ENCODE measurements at places on chromosomes 3 and 15.

DNA sequence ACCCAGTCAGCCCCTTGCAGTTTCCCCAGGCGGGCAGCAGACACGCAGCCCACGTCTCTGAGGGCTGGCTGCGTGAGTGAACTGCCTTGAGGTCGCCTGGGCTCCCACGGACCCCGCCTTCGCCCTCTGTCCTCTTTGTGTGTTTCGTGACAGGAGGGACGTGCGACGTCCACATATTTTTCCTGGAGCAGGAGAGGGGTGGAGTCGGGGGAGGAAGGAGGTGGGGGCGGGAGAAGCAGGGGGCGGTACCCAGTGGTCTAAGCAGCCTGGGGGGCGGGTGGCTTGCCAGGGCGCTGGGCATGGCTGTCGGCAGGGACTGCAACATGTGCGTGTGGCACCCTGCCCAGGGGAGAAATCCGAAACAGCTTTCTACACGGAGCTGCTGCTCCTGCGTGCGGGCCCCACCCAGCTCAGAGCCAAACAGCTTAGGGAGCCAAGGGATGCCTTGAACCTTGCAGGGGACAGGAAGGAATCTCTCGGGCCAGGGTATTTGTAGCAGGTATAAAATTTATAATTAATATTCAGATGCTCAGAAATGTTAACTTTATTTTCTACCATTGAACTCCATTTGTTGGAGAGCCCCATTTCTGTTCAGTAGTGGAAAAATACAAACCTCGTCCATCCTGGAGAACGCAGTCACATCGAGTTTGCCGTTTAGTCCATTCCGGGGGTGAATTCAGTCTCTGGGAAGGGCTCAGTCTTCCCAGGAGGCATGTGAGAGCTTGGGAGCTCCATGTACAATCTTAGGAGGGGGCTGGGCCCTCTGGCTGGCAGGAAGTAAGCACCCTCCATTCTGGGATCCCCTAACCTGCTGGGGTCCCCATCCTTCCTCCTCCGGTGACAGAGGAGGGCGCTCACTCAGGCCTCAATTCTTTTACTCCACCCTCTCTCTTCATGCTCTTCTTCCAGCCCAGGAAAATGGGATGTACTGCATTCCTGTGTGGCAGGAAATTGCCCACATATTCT lies 79.1 kb upstream of the MEF2A start:
- DNase-seq, result peak; percentile 64

GRCh38 chr15:63163217-63163616 lies 5.9 kb upstream of the RPS27L start:
- DNase-seq, result no peak

DNA sequence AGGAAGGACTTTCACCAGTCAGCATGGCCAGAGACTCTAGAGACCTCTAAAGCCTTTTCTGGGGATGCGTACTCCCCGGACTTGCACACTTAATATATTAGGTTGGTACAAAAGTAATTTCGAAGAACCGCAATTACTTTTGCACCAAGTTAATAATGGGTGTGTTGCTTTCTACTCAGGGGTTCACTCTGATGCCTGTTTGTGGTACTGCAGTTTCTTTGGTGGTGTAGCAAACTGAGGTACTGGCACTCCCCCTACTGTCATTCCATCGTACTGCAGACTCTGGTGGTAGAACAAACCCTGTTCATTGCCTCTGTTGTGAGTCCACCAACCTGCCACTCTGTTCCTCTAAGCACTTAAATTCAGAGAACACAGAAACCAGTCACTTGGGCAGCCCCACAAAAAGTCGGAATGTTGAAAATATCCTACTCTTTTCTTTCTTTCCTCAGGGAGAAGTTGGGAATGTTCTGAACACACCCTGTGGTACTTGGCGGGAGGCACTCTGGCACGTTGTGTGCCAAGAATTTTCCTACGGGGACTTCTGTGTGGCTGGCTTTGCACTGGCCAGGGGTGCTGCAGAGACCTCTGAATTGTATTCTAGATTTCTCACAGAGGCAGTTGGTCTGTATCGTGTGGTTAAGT lies 46.3 kb downstream of the GABRG3 start:
- DNase-seq, result peak; percentile 76

DNA sequence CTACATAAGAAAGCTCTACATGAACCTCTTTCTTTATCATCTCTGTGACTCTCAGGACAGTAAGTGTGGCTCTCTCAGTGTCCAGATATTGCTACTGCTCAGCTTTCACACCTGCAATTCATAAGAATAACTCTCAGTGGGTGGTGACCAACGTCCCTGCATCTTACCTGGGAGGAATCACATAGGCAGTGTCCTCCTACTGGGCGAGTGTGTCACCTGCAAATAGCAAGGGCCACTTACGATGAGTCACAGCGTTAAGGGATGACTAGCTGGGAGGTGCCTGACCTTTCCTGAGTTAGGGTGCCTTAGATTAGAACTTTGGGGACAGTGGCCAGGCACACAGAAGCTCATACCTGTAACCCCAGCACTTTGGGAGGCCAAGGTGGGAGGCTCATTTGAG lies 90.8 kb upstream of the C3orf80 start:
- DNase-seq, result no peak

DNA sequence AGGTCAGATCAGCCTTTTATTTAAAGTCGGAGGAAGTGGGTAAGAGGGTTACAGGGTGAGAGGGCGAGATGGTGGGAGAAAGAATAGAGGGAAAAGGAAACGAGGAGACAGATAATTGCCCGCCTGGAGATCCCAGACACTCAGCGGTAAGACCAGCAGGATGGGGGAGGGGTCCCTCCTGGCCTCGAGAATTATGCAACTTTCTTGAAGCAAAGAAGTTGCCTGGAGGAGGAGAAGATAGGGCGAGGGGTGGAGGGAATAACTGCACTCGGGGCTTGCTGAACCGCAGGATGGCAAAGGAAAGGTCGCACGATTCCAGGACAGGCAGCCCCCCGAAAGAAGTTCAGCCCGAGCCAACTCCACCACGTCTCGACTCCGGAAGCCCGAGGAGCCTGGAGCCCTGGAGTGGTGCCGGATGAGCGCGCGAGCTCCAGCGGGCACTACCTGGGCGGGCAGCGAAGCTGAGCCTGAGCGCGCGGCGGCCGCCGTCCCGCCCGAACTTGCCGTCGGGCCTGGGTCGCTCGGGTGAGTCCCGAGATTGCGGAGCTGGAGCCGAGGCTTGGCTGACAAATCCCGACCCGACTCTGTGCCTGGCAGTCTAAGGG lies 402 bp downstream of the WWTR1 start:
- DNase-seq, result peak; percentile 70

DNA sequence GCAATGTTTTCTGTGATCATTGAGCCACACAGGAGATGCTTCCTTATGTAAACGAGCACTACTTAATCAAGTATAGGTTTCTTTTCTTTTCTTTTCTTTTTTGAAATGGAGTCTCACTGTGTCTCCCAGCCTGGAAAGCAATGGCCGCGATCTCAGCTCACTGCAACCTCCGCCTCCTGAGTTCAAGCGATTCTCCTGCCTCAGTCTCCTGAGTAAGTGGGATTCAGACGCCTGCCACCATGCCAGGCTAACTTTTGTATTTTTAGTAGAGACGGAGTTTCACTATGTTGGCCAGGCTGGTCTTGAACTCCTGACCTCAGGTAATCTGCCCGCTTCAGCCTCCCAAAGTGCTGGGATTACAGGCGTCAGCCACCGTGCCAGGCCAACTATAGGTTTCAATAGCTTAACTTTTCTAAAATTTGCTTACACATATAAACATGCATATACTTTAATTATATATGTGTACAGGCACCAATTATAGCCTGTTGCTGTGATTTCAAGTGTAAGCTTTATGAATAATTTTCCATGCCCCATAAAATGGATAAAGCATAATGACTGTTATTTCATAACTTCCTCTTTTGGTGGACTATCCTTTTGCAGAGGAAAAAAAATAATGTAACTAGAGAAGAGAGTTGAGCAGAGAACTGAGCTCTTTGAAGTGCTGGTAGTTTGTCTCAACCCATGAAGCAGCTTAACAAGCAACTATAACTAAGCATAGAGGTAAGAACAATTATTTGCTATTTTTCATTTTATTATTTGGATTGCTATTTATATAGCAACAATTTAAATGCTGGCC lies 24.8 kb upstream of the MBNL1 start:
- DNase-seq, result no peak

GRCh38 chr3:178107804-178108203 lies 428.4 kb upstream of the KCNMB2 start:
- no peak for DNase-seq

- DNase-seq, result peak; percentile 89
Measured at GRCh38 chr15:60392601-60392985, 5.2 kb downstream of the ANXA2 start.

DNA sequence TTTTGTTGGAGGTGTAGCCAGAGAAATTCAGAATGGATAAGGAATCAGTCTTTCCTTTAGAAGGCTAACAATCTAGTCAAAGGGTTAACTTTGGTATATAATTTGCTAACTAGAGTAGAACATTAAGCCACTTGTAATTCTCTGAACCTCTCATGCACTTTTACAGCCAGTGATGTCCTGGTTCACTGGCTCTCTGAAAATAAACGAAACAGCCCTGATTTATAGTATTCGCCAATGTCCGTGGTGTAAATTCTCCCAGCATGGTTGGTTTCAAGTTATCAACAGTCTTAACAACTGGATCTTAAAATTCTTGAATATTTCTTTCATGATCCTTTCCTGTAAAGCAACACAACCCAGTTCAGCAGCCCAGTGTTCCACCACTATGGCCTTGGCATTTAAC lies 500.4 kb upstream of the CDIN1 start:
- DNase-seq, result no peak

DNA sequence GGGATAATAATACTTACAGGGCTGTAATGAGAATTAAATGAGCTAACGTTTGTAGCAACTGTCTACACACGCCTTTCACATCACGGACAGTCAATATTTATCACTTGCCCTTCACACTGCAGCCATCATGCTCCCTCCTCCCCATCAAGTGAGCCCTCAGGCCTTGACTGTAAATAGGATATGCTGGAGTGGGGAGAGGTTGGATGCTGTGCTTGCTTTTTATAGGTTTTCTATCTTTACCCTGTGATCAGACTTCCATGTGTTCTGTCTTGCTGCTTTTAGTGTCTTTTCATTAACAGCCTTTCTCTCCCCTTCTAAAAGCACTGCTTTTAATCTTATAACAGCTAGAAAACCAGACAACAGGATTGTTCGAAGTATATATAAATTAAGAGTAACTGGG lies 12.8 kb upstream of the MAGEF1 start:
- no peak for DNase-seq
